ENCODE measurements at places on chromosomes 13 and 19.

GRCh38 chr19:52138278-52138982 is 1.3 kb downstream of the ZNF616 start:
- DNase-seq = no peak

DNA sequence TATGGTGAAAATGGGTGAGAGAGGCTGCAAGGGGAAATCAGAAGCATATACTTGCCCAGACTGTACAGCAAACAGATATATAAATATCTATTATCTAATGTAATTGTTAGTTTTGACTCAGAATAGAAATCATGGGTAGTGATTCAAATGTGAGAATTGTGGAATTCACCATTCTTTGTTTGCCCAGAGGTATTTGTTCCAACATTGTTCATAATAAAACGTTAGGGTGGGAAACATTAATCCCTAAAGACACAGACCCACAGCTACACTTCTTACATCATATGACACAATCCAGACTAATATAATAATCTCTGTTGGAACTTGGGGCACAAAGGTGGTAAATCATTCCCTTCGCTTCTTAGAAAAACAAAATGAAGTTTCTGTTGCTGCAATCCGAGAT is 646.5 kb upstream of the SLITRK6 start:
- DNase-seq = no peak

DNA sequence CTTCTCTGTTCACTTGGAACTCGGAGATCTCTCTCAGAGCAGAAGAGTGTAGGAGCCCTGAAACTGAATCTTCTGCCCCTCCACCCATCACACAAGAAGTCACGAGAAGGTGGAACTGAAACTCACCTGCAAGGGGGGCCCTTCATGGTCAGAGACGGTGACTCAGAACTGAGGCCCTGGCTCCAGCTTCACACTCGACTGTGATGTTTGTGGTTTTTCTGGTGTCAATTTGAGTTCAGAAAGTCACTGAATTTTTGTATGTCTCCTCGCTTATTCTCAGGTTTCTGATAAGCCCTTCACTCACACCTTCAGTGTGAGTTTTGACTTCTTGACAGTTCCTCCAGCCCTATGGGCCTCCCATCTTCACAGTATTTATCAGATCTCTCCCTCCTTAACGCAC is 23.1 kb downstream of the SIGLEC5 start:
- no peak for DNase-seq

DNA sequence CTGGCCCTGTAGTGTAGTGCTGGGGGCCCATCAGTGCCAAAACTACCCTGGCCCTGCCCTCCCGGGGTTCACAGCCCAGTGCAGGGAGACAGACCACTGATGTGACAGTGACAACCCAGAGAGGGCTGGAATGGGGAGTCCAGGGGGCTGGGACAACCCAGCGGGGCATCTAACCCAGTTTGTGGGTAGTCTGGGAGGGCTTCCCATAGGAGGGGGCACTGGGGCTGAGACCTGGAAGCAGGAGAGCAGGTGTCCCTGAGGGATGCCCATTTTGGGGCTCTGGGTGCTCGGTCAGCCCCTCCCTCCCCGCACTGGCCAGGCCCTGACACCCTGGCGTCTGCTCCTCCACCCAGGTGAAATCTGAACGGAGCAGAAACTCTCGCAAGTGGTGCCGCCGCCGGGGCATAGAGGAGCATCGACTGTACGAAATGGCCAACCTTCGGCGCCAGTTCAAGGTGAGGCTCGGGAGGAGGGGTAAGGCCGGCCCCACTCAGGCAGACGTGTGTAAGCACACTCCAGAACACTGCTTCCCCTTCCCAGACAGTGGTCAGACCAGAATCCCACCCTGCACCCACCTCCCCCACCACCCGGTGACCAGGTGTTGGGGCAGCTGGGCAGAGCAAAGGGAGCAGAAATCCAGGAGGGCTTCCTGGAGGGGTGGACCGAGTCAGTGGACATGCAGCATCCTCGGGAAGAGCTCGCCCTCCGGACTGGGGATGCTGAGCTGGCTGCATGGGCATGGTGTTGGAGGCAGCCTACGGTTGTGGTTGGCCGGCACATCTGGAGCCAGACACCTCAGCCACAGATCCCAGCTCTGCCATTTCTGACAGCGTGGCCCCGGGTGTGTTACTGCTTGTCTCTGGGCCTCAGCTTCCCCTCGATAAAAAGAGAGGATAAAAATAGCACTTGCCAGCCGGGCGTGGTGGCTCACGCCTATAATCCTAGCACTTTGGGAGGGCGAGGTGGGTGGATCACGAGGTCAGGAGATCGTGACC is 24.4 kb downstream of the DHX34 start:
- no peak for DNase-seq

DNA sequence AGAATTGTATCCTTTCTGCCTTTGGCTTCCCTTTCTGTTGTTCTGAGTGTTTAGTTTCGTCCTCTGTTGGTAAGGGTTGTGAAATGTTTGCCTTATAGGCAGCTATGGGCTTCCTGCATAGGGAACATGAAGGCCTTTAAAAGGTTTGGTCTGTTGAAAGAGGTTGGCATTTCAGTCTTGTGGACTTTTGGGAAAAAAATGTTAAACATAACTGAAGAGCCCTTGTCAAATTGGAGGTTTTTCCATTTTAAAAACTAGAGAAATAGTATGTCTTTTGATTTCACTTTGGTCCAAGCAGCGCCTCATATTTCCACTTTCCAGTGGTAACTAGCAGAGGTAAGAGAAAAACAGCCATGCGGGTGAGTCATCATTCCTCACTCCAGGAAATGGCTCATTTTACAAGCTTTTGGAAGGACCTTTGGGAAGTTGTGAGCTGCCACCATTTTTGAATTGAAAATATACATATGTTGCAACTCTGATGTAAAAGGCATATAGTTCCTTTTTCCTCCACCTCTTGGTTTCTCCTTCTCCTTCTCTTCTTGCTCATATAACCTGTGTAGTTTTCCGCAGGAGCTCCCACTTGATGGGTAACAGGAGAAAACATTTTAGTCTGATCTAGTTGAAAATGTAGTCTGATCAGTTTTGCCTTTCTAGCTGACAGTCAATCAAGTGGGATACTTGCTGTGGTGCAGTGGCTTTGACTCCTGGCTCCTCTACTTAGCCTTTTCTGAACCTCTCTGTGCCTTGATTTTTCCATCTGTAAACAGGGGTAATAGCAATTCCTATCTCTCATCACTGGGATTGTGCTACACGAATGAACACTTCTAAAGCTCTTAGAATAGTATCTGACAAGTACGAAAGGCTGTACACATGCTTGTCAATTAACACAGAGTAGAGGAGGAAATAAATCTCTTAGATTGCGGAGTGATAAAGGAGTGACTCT is 23.0 kb downstream of the GPC6 start:
- DNase-seq = no peak

DNA sequence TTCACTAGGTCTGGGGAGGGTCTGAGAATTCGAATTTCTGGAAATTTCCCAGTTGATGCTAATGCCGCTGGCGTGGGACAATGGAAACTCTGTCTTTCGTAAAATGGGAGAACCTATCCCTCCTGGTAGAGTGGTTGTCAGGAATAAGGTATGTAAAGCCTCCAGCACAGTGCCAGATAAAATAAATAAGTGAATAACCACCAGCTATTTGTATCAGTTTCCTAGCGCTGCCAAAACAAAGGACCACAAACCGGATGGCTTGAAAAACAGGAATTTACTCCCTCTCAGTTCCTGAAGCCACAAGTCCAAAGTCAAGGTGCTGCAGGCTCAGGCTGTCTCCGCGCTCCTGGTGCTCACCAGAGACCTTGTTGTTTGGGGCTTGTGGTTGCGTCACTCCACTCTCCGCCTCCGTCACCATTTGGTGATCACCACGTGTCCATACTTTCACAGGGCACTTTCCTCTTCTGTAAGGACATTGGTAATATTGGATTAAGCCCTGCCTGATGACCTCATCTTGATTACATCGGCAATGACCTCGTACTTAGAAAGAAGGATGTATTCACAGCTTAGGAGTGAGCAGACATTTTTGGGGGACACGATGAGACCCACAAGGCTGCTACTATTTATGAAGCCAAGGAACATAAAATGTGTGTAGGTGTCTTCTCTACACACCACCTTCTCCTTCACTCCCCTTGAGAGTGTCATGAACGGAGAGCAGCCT is 428.5 kb downstream of the IRS2 start:
- DNase-seq = no peak

GRCh38 chr13:31042481-31043165 is 110.2 kb downstream of the TEX26 start:
- no peak for DNase-seq

- no peak for DNase-seq
These were observed 862.8 kb downstream of the PCDH9 start for GRCh38 chr13:66367356-66367755.

- DNase-seq = no peak
These were observed 14.8 kb downstream of the DHX34 start for GRCh38 chr19:47363758-47364531.

DNA sequence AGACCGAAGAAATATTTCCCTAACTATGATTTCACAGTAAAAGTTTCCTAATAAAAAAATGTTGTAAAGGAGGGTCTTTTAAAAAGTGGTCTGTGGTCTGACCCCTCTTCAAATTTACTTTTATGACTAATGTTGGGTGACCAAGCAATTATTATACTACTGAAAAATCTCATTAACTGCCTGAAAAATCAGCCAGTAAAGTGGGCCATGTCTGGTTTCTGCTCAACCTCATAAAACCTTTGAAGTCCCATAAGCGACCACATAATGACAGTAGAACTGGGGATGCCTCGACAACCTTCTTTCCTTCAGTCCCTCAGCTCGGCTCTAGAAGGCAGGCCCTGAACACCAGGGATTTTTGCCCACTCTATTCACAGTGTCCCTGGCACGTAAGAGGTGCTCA is 434.3 kb downstream of the EFNB2 start:
- no peak for DNase-seq

- DNase-seq = peak; percentile 36
These were observed 478.4 kb downstream of the FOXO1 start for GRCh38 chr13:40187841-40188591.

DNA sequence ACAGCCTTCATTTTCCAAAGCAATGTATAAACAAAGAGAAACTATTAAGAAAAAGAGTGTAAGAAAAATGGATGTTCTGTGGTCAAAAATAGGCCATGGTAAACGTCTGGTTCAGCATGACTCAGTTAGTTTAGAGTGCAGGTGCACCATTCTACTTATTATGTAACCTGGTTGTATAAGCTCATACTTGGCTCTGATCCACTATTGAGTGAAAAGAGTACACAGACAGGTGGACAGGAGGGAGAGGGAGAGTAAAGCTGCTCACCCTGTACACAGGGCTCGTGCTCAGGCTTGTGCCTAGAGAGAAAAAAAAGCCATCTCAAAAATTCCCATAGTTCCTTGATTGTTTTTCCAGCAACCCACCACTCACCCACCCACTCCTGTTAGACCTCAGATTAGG is 85.8 kb upstream of the ZNF91 start:
- DNase-seq = no peak

DNA sequence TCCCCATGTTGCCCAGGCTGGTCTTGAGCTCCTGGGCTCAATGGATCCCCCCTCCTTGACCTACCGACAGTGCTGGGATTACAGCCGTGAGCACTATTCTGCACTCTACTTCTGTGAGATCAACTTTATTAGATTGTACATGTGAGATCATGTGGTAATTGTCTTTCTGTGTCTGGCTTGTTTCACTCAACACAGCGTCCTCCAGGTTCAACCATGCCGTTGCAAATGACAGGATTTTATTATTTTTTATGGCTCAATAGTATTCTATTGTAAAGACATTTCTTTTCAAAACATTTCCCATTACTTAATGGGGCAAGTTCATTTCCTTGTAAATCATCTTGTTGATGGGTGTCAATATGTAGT is 1.5 kb upstream of the OBI1 start:
- DNase-seq = no peak

GRCh38 chr13:34748596-34748995 is 193.5 kb upstream of the NBEA start:
- DNase-seq = no peak

DNA sequence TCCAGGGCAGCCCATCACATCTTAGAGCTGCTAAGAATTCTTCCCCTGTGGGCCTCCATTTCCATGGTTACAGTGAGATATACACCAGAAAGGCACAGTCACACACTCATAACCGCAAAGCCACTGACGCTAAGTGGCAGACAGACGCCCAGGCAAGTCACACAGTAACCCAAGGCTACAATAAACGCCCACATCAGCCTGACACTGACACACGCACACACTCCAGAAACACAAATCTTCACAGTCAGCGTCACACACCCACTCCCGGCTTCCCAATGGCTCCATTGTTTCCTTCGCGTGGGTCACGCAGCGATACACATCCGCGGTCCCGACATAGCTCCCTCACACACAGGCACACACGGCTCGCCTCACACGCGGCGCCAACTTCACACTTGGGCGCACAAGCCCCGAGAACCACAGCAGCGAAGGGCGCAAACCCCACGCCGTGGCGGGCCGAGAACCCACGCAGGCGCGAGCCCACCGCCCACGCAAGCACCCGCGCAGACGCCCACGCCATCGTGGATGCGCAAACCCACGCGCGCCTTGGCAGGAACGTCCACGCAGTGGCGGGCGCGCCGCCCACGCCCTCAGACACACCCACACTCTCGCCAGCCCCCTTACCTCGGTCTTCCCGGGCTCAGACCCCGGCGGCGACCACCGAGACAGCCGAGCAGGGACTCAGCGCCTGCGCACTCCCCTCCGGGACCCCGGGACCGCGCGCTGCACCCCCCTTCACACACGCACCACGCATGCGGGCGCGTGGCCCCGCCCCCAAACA is at the start of gene ZNF667:
TSS of gene ZNF667 (minus strand) at position 695 of the 778 bp plus-strand sequence. CDS start 14,975 bp downstream, outside the sequence.
- DNase-seq = no peak

DNA sequence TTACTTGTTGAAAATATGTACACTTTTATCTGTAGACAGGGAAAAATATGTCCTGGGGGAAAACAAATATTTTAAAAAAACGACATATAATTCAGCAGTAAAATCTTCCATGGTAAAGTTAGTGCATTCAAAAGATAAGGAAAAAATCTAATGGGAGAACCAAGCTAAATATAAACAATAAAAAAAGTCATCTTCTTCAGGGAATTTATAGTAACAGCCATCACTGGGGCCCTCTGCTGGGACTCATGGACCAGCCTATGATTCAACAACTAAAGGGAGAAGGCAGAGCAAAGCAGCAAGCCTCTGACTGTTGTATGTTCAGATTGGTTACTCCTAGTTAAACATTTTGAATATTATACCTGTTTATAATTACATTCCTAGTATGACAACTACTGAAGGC is 93.0 kb downstream of the ITGBL1 start:
- no peak for DNase-seq
